ENCODE measurements at places on chromosomes 11 and 22. TPM values are rescaled to one million over a fixed set of nuclear protein-coding genes. Genes with fewer than 3 reads are reported as not detected.

The SHANK2 gene
- 62.5 TPM for total RNA-seq

The FOLH1 gene
- total RNA-seq: 5.1 TPM

The REXO2 gene
- 78.4 TPM for total RNA-seq

The OR2AT4 gene
- total RNA-seq: not detected

The EMID1 gene
- 15.2 TPM for total RNA-seq

DNA sequence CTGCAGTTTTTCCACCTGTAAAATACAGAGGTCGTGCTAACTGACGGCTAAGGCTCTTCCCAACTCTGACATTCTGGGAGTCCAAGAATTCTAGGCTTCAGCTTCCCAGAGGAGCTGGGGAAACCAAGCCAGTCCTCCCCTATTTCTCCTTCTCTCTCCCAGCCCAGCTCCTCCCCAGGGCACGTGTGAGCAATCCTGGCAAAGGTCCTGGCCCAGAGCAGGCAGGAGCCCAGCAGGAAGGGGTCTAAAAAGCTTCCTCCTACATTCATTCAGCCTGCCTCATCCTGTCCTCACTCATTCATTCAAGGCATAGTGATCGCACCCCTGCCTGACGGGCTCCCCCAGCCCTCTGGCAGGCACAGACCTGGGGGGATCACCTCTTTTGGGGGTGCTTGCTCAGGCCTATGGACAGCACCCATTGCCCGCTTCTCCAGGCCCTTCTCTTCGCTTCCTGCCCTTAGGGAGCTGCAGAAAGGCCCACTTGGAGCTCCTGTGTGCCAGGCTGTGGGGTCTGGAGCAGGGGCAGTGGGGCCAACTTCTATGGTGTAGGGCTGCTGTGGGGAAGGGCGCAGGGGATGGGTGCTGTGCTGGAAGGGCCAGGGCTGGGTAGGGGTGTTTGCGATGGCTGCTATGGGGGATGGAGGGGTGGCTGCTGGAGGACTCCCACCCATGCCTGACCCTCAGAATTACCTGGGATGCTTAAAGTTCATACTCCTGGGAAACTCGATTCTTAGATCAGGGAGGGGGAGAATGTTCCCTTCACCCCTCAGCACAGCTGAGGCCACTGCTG, 9.8 kb downstream of the KCNC1 start:
- peak; percentile 34 for DNase-seq

DNA sequence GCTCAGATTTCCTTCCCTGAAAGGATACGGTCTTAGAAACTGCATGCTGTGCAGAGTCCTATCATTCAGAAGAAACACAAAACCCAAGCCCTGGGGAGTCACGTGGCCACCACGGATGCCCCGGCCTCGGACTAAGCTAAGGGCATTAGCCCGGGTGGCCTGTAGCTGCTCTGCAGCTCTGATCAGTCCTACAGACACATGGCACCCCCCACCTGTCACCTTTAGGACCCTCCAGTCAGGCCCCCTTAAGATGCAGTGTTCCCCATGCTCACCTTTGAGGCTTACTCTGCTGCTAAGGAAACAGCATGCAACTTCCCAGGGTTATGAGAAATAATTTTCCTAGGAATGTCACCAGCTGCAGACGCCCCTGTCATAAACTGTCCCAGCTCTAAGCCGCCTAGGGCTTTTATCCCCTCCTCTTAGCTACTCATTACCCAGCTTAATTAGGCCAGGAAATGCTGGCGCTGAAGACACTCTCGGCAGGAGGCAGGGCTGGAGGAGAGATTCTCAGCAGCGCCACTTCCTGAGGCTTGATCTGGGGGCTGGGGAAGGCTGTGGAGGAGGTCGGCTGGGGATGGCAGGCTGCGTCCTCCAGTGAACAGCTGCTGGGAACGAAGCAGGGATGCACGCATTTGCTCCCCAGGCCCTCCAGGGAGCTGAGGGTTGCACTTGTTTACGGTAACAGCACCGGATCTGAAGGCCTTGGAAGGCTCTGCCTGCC, 47.2 kb upstream of the ADA2 start:
- DNase-seq: no peak

GRCh38 chr11:59574467-59574866, 41.1 kb downstream of the OSBP start:
- DNase-seq: no peak
